ENCODE measurements at places on chromosomes 11 and 22.

GRCh38 chr22:35821654-35822053 is 104.0 kb downstream of the APOL5 start:
- DNase-seq = no peak

GRCh38 chr11:116849486-116849885 is 12.1 kb upstream of the APOA1 start:
- no peak for DNase-seq

DNA sequence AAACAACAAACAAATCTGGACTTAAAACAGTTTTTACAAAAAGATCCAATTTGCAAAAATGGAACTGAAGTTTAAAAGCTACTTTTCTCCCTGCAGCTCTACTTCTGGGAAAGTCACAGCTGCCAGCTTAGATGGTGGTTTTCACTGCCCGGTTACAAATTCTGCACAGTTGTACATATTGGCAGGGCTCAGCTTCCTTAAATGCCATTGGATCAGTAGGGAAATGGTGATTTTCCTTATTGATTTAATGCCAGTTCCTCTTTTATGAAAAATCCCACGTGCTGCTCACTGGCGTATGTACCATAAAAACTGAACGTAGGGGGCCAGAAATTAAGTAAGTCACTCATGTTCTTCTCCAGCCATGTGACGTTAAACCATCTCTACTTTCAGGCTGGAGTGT is 22.8 kb downstream of the GRAP2 start:
- DNase-seq = no peak

GRCh38 chr22:46501701-46502100 is 35.7 kb downstream of the CELSR1 start:
- DNase-seq = peak; percentile 83

- DNase-seq = no peak
Measured at GRCh38 chr22:46749682-46750529, 11.9 kb upstream of the CERK start.

- DNase-seq = no peak
Measured at GRCh38 chr11:118442301-118442700, 6.0 kb downstream of the KMT2A start.

GRCh38 chr11:67117176-67117575 is 1.9 kb upstream of the KDM2A start:
- DNase-seq = no peak

Measured in astrocyte (in vitro differentiated cells and primary cell).